Activated CD8-positive, alpha-beta T cell treated with anti-CD3 and anti-CD28 coated beads for 36 hours (primary cell): ENCODE measurements at places on chromosomes 4 and X. TPM values are rescaled to one million over a fixed set of nuclear protein-coding genes. Genes with fewer than 3 reads are reported as not detected.

MAP9 gene
- total RNA-seq: 8.3 TPM

PDE6B gene
- 11.4 TPM for total RNA-seq

DUSP9 gene
- total RNA-seq: 0.14 TPM

DNA sequence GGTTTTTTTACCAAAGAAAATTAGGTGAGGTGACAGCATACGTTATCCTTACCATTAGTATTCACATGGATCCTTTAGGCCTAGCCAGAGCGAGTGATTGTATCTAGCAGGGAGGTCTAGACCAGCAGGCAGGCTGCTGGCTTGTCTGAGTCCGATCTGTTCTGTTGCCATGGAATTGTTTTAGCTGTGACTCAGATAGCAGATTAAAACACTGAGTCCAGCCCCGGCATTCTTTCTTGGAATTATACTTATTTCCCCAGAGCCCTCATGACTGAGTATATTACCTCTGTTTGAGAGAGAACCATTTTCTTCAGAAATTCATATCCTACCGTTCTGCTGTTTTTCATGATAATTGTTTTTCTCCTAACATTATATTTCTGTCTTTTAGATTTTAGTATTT, 37.4 kb downstream of the OCRL start:
- no peak for DNase-seq

DNA sequence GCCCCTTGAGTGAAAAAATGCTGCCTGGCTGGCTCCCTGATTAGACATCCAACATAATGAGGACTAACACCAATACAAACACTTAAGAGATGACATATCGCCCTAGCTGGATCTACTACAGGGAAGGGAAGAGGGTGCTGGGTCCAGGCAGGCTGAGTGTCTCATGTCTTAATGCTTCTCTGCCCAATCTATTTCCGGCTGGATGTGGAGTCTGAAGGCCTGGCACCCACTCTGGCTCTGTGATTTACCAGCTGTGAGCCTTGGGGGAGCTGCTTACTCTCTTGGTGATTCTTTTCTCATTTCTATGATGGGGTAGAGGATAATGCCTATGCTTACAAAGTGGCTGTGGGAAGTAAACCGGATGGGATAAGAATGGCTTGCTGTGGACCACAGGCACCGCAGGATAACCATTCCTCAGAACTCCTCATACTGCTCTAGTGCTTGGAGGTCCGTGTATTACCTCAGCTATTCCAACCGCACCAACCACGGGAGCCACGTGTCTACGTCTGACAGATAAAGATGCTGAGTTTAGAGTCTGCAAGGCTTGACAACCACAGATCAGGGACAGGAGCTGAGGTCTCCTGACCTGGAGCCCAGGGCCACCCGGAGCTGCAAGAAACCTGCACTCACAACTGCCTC, 161.7 kb downstream of the AFAP1 start:
- no peak for DNase-seq

DNA sequence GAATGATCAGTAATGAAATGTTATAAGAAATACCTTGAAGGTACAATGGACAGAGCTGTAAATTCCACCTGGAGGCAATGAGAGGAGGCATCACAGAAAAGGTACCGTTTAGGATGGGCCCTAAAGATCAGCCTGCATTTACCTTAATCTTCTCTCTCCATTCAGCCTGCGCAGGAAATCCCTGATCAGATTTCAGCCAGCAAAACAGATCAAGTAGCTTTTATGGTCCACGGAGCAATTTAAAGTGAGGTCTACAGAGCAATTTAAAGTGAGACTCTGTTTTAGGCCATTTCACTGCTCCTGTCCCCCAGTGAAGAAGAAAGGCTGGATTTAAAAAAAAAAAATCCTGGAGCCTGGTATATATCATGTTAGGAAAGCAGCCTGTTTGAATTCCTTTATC, 195.1 kb upstream of the VCX start:
- no peak for DNase-seq

- DNase-seq: no peak
Measured at GRCh38 chrX:107714206-107714891, 61.2 kb downstream of the TSC22D3 start.

- no peak for DNase-seq
Measured at GRCh38 chr4:139564502-139564901, 8.5 kb upstream of the SETD7 start.

GRCh38 chr4:147334478-147334877, 146.4 kb upstream of the EDNRA start:
- no peak for DNase-seq
